ENCODE measurements at places on chromosomes 2 and 18.

DNA sequence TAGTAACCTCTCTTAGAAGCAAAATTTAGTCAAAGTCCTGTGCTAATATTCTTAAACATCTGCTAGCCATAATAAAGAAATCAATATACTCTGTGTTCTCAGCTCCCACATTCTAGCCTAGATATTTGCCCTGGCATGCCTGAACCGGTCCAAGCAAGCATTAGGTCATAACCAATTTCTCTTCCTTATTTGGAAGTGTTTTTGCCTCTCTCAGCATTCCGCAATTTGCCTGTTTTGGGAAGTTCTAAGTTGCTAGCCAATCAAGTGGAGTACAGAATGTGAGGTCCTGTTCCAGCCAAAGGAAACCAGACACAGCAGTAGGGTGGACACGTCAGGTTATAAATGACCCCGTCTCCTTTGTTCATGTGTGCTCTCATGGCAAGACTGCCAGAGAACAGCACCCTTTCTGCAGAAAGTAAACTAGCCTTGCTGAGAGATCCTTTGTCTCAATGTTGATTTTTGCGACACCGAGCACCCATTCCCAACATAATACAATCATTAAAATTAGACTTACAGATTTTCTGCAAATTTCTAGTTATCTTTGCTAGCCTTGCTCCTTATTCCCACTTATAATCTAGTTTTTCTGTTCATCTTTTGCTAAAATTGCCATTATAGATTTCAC, 13.0 kb upstream of the SULT1C4 start:
- no peak for DNase-seq

GRCh38 chr2:109383505-109384307, 230.1 kb downstream of the SEPTIN10 start:
- DNase-seq: no peak

DNA sequence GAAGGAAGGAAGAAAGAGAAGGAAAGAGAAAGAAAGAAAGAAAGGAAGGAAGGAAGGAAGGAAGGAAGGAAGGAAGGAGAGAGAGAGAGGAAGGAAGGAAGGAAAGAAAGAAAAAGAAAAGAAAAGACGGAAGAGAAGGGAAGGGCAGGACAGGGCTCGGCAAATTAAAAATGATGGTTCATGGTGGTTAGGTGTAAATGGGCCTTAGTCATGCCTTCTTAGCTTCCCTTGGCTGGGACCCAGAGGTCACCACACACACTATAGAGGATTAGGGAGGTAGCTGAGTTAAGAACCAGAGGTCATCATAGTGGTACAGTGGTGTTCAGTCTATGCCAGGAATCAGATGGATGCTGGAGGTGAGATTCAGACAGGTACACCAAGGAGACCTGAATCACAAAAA, 9.3 kb upstream of the ATL2 start:
- no peak for DNase-seq

DNA sequence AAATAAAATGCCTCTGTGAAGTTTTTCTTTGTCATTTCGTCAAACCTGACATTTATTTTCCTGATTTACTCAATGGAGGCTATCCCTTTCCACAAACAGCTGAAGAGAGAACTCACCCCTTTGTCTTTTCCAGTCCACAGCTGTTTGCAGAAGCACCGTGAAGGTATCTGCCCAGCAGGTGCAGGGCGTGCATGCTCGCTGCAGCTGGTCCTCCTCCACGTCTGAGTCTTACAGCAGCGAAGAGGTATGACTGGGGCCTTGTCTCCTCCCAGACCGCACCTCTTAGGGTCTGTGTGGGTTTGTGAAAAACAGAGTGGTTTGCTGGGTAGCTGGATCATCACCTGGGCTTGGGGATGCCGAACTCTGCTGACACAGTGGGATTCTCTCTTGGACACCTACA, 9.7 kb downstream of the SPP2 start:
- DNase-seq: peak; percentile 64

DNA sequence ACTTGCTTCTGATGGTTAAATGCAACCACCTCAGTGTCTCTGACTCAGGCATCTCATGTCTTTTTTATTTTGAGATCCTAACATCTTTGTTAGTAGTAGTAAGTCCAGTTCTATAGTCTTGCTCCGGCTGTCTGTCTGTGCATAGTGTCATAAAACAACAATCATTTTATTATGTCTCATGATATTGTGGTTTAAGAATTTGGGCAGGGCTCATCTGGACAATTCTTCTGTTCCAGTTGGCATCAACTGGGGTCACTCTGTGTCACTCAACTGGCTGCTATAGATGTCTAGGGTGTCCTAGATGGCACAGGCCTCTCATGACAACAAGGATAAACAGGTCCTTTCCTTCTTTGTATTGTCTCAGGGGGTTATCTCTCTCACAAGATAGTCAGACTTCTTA, 299.6 kb upstream of the ZNF521 start:
- DNase-seq: no peak

- DNase-seq: no peak
Measured at GRCh38 chr2:27857417-27858172, 32.6 kb downstream of the RBKS start.

DNA sequence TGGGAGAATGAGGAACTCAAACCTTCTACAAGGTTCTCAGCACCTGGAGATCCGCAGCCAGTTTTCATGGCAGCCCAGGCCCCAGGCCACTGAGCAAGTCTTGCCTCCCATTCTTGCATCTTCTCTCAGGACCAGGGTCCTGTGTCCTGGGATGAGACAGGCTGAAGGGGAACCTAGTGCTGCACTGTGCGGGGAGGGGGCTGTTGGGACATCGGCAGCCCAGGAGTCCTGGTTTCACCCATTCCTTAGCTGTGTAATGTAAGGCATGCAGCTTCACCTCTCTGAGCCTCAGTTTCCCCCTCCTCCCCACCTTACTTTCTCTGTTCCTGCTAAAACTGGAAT, 43.9 kb downstream of the TNS1 start:
- no peak for DNase-seq

DNA sequence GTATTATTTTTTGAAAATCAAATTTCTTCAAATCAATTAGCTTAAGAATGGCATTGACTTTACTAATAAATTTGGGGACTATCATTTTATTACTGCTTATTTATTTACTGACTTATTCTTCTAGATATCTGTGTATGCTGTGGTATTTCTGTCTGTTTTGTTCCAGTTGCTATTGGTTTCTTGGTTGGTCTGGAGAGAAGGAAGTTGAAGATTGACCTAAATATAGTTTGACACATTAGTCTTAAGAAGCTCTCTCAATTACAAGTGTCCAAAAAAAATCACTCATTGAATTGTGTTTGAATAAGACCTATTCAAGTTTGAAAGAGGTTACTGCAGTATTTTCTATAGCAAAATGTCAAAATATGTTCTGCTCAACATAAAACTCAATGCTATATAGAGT, 153.3 kb upstream of the KYNU start:
- no peak for DNase-seq

GRCh38 chr2:95729597-95729955, 137.8 kb downstream of the TRIM43 start:
- DNase-seq: no peak

All from NCI-H1417 (cell line).